GM12865 (cell line): ENCODE measurements at places on chromosomes 6 and 20.

DNA sequence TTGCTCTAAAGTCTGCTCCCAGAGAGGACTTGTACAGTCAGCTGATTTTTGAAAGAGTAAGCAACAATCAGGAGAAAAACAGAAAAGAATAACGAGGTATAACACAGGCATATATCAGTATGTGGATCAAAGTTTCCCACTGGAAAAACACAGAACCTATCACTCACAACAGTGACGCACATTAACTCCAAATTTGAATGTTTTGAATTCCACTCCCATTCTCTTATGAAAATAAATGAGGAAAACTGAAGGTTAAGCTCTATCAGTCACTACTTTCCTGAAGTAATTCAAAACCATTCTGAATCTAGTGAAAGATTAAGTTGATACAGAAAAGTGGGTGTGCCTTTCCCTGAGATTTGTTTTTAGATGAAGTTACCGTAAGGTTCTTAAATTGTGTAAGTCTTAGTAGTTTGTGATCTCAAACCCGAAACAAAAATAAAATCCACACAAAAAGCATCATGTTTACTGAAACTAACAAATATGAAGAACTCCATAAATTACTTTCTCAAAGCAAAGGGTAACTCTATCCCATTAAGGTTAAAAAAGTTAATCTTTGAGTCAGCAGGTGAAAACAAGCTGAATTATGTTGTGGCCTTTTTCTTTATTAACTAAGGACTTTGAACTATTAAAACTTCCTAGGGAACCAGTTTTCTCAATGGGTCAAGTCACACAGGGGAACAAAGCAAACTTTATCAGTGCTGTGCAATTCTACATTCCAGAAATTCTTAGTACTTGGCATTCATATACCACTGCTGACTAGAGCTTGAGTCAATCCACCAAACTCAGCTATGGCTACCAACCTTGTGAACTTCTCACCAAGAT lies 115.7 kb downstream of the OGFRL1 start:
- no peak for DNase-seq

DNA sequence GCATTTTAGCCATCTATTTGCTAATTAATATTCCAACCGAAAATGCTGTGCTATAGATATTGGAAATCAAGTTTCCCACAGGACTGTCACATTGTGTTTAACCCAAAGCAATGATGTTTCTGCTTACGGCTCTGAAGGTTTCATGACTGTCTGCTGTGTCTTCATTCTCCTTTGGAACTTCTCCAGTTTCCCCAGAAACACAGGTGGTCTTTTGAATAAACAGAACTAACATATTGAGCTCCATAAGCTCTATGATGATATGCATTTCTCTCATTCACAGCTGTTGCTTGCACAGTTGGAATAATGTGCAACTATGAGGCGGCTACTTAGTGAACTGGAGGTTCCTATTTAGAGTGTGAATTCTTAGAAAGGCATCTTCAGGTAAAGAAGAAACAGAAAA lies 266.0 kb upstream of the ID4 start:
- DNase-seq = no peak

GRCh38 chr20:25016471-25016870 lies 23.9 kb upstream of the APMAP start:
- DNase-seq = no peak

DNA sequence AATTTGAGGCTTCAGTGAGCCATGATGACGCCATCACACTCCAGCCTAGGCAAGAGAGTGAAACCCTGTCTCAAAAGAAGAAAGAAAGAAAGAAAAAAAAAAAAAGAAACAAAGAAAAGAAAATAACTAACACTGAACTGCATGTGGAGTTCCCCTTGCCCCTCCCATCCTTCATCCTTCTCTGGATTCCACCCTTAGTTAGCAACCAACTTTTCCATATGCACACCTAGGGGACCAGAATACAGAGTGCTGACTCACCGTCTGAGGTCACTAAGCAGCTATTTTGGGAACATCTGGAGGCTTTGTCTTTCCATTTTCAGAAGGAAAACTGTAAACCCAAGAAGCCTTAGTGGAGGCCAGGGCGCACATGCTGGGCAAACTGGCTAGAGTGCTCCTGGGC lies 257.4 kb downstream of the MAFB start:
- DNase-seq = no peak

GRCh38 chr6:28117386-28118050 lies 6.9 kb upstream of the ZSCAN16 start:
- no peak for DNase-seq

- DNase-seq = no peak
Measured at GRCh38 chr20:15288106-15288505, 950.7 kb upstream of the FLRT3 start.
